ENCODE measurements at places on chromosomes 4 and X.
A peak's percentile ranks its signal among the peaks of the same experiment; 100 is the strongest.

DNA sequence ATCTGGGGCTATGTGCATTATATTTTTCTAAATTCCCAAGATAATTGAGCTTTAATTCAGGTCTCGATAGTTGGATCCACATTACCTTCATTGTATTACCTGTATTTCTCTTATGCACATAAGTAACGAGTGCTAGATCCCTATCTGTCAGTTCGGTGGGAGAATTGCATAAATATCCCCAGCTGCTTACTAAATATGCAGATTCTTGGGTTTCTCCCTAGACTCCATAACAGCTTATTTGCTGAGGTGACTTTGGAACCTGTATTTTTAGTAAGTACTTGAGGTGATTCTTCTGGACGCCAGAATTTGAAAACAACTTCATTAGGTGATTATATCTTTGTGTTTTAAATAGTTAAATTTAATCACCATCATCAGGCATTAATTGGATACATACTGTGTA is 15.0 kb downstream of the UGT8 start:
- DNase-seq = no peak

- no peak for DNase-seq
These were observed 225.8 kb upstream of the SFRP2 start for GRCh38 chr4:154014407-154015321.

GRCh38 chr4:77124576-77124975 is 32.4 kb upstream of the CCNG2 start:
- DNase-seq = no peak

DNA sequence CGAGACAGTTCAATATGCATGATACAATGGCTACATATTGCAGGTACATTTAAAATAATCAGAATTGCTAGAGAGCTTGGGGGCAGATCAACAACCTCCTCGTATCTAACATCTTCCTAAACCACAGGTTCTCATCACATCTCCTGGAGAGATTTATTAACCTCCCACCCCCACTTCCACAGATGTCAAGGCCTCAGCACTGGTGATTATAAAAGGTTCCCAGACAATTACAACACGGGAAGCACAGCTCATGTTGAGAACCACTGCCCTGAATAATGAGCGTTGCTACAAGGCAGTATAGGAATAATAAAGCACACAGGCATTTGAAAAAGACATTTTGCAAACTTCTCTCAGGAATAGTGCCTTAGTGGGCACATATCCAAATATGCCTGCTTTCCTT is 42.8 kb downstream of the ELOVL6 start:
- peak; percentile 95 for DNase-seq

DNA sequence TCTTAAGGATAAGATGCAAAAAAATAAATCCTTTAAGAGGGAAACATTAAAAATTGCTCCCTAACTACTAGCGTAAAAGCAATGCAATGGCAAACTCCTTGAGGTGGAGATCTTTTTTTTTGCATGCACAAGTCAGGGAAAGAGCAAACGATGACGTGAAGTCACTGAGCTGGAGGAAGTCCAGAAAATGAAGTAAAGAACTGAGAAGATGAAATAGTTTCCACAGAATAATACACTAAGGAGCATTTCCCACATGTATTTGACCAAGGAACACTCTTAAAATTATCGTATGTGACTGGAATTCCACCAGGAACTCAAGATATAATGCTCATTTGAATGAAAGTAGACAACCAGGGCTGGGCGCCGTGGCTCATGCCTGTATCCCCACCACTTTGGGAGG is 21.0 kb upstream of the DOCK11 start:
- no peak for DNase-seq

DNA sequence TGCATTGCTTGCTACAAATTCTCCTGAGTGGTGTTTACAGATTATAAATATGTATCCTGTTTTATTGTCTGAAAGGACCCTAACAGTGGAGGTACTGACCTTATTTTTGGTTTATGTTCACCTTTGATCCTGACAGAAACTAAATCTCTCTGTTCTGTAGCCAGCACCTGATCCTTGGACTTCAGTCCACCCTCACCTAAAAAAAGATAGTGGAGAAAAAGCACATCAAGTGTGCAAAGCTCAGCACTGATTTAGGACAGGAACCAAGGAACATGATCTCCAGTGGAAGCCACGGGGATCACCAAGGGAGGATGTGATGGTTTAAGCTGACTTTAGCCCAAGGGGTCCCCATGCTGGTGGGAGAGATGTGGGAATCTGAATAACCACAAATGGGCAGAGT is 22.3 kb upstream of the C4orf54 start:
- no peak for DNase-seq

- no peak for DNase-seq
These were observed 181.4 kb downstream of the RPA4 start for GRCh38 chrX:97065066-97065465.

DNA sequence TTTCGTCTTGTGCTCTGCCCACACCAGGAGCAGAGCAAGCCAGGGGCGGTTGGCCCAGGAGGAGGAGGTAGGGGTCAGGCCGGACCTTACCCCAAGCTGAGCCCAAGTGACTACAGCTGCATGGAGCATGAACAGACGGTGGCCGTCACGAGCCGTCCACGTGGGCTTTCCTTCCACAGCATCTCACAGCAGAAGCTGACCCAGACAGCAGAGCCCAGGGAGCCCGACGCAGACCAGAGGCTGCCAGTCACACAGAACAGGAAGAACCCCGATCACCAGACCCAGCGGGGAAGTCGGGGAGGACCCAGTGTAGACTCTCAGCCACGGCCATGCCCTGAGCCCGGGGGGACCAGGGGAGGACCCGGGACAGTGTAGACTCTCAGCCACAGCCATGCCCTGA is 58.0 kb downstream of the FAM53A start:
- no peak for DNase-seq

DNA sequence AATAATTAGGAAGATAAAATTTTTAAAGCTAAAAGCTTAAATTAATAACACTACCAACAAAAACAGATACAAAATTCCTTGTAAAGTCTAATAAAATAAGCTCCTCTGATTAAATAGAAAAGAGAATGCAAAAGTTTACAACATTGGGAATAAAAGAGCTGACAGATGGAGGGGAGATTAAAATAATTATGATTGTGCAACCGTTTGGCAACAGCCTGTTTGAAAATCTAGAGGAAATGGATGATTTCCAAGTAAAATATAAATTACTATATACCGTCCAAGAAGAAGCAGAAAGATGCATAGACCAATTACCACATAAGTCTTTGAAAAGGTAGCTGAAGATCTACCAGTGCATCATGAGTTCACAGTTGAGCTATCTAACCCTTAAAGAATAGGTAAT is 46.4 kb upstream of the VBP1 start:
- no peak for DNase-seq

GRCh38 chrX:154908821-154909220 is 22.7 kb downstream of the F8A1 start:
- no peak for DNase-seq

DNA sequence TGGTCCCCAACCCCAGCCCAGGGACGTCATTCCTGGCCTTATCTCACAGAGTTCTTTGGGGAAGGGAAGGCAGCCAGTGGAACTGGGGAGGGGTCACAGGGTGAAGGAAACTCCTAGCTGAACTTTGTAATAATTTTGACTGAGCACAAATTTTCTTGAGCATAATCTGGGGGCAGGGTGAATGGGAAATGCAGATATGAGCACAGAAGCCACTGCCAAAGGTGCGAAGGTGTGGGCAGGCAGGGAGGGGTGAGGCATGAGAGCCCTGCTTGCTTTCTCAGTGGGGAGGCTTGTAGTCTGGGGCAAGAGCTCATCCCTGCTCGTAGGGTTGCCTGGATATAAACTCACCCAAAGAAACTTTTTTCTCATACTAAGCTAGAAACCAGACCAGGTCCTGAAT is 34.9 kb downstream of the MGAT4D start:
- DNase-seq = no peak

- no peak for DNase-seq
These were observed 355.7 kb downstream of the GALNTL6 start for GRCh38 chr4:172168888-172169287.

- DNase-seq = no peak
These were observed 31.5 kb downstream of the HS3ST1 start for GRCh38 chr4:11397146-11397545.

DNA sequence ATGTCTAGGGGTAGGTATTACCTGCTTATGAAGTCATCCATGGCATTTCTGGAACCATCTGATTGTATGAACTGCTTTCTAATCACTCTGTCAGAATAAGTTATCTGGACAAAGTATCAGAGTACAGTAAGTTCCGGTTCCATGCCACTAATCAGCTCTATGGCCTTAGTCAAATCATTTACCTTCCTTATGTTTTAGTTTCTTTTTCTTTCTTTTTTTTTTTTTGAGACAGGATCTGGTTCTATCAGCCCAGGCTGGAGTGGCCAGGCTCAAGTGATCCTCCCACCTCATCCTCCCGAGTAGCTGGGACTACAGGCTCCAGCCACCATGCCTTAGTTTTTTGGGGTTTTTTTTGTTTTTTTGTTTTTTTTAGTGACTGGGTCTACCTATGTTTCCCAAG is 11.5 kb downstream of the XIAP start:
- no peak for DNase-seq

GRCh38 chr4:74950200-74950599 is 17.3 kb downstream of the PARM1 start:
- DNase-seq = no peak

DNA sequence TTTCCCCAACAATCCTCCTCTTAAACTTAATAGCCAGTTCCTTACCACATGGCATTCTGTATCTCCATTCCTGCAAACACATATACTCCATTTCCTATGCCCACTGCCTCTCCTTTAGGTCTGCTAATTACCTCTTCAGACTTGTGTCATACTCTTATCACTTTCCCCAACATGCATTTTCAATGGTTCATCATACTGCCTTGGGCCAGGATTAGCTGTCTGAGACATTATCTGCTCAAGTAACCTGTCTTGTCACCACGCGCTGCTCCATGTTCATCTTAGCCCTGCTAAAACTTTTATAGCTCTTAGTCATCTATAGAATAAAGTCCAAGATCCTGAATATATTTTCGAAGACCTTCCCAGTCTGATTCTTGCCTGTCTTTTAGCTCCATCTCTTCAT is 224.1 kb upstream of the GK2 start:
- DNase-seq = no peak

DNA sequence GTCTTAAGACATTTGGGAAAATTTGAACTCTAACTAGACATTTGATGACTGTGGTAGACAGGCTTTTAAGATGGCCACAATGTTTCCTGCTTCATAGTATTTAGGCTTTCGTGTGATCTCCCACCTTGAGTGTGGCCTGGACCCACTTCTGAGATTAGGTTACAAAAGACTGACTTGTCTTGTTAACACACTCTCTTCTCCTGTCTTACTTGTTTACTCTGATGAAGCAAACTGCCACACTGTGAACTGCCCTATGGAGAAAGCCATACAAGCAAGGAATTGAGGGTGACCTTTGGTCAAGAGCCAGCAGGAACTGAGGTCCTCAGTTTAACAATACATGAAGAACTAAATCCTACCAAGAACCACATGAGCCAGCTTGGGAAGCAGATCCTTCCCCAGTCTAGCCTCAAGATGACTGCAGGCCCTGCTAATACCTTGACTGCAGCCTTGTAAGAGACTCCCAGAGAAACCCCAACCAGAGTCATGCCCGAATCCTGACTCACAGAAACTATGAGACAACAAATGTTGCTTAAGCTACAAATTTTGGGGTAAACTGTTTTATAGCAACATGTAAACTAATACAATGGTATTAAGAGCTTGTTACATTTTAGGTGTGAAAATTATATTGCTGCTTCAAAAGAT is 20.3 kb downstream of the UBA6 start:
- DNase-seq = peak; percentile 82

DNA sequence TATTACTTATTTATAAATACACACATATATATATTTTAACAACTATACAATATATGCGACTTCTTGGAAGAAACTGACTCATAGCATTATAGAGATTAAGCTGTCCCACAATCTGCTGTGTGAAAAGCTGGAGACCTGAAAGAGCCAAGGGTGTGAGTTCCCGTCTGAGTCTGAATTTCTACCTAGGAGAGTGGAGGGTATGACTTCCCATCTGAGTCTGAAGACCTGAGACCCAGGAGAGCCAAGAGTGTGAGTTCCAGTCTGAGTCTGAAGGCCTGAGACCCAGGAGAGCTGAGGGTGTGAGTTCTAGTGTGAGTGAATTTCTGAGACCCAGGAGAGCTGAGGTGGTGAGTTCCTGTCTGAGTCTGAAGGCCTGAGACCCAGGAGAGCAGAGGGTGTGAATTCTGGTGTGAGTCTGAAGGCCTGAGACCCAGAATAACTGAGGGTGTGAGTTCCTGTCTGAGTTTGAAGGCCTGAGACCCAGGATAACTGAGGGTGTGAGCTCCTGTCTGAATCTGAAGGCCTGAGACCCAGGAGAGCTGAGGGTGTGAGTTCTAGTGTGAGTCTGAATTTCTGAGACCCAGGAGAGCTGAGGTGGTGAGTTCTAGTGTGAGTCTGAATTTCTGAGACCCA is 8.9 kb upstream of the P2RY8 start:
- no peak for DNase-seq

GRCh38 chrX:130772776-130773143 is 130.2 kb downstream of the ENOX2 start:
- DNase-seq = no peak

GRCh38 chrX:37918703-37919102 is 71.3 kb upstream of the DYNLT3 start:
- DNase-seq = no peak

GRCh38 chrX:41118156-41118555 is 32.9 kb downstream of the USP9X start:
- no peak for DNase-seq

DNA sequence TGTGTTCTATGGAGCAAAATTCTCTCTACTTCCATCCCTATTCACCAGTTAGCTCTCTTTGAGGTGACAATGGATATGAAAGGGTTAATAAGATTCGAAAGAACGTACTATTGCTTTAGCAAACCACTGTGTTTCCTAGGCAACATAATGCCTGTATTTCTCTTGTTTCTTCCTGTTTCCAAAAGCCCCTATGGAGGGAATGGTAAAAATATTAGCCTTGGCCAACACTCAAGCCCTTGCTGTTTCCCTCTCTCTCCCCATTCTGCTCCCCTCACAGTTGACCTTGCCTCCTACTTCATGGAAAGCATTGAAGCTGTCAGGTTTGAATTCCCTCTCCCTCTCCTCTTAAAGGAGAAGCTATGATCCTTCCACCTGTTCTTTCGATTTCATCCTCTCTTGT is 9.6 kb upstream of the PGRMC1 start:
- DNase-seq = no peak

GRCh38 chr4:127809173-127809800 is 27.2 kb downstream of the HSPA4L start:
- DNase-seq = peak; percentile 35

GRCh38 chr4:182192511-182193181 is 50.6 kb upstream of the TENM3 start:
- peak; percentile 96 for DNase-seq

GRCh38 chrX:35622040-35622439 is 176.1 kb upstream of the MAGEB16 start:
- DNase-seq = no peak

DNA sequence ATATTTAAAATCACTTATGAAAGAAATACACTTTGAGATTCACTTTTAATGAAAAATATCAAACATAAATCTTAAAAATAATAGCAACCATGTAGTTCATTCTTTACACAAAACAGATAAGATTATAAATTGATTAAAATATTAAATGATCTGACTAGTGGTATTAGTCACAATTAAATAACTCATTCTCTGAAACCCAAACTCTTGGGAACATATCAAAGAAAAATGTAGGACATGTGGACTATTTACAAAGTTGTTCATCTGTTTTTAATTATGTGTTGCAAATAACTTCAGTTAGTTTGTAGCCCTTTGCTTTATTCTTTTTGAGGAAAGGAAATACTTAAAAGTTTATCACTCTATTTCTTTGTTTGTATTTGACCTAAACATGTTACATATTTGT is 9.5 kb upstream of the GUCY1A1 start:
- DNase-seq = no peak
